Kidney glomerular epithelial cell (primary cell): ENCODE measurements at places on chromosomes 5 and 9.
A peak's percentile ranks its signal among the peaks of the same experiment; 100 is the strongest.

DNA sequence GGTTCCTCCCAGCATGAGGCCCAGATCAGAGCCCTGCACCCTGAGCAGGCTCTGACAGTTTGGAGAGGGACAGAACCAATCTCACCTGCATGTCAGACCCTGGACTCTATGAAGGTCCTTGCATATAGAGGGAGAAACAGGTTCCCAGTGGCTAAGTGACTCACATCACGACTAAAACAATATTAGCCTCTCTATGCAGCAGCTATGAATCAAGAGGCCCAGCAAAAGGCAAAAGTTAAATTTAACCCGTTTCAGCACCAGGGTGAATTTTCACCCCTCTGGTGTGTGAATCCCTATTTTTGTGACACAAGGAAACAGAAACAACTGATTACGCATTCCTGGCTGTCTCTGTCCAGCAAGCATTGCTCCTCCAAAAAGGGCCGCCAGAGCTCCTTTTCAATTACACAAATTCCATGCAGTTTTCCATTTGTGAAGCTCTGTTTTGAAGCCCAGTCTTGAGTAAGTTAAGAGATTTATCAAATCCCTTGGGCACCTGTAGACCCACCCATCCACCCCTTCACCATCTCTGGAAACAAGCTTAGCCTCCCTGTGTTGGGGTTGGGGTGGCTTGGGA lies 136.6 kb downstream of the GABBR2 start:
- no peak for DNase-seq

DNA sequence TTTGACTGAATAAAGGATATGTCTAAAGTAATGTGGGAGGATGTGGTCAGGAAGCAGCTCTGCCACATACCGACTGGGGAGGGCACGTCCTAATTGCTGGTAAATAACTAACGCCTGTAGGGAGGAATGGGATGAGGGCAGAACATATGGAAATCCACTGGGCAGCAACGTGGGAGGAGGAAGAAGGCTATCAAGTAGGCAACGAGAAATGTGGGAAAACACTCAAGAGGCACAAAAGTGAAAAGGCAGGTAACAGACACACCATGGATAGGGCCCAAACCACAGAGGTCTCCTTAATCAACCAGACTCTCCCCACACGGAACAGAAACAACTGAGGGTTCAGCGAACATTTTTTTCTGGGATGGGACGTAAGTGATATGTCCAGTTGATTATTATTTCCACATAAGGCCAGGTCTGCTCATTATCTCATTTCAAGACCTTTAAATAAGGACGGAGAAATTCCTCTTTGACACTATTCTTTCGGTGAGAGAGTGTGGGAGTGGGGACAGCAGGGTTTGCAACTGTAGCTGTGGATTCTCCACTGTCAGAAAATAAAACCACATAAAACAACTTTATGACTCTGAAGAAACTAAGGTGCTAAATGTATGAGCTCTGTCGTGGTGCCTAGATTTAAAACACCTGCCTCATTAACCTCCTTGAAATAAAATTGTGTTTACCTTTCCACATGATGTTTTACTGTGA lies 17.0 kb downstream of the IARS1 start:
- peak; percentile 45 for DNase-seq

- no peak for DNase-seq
These were observed 23.8 kb downstream of the GLRA1 start for GRCh38 chr5:151900891-151901290.

GRCh38 chr9:250039-250438 lies 35.4 kb downstream of the DOCK8 start:
- no peak for DNase-seq

GRCh38 chr5:124920909-124921666 lies 174.6 kb upstream of the ZNF608 start:
- DNase-seq = no peak

DNA sequence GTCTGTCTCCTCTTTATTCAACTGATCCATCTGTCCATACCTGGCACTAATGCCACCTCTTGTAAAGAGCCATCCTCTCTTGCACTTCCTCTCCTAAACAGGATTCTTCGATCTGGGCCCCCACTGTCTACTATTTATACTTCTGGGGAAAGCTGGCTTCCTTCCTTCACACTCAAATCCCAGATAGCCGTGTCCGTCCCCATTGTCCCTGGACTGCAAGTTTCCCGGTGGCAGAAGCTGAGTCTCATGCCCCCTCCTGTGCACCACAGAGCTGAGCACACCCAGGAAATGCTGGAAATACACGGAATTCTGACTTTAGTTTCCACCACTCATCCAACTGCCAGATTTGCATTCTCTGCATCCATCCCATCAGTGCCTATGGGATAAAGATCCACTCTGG lies 84.0 kb downstream of the MARCHF11 start:
- no peak for DNase-seq

- no peak for DNase-seq
These were observed 68.2 kb upstream of the CHD1 start for GRCh38 chr5:98997000-98997399.
